ENCODE measurements at places on chromosomes 6 and 20.

- no peak for DNase-seq
Measured at GRCh38 chr6:155004017-155004416, 8.9 kb downstream of the TIAM2 start.

- DNase-seq: no peak
Measured at GRCh38 chr20:49187330-49187850, 744 bp downstream of the STAU1 start.

DNA sequence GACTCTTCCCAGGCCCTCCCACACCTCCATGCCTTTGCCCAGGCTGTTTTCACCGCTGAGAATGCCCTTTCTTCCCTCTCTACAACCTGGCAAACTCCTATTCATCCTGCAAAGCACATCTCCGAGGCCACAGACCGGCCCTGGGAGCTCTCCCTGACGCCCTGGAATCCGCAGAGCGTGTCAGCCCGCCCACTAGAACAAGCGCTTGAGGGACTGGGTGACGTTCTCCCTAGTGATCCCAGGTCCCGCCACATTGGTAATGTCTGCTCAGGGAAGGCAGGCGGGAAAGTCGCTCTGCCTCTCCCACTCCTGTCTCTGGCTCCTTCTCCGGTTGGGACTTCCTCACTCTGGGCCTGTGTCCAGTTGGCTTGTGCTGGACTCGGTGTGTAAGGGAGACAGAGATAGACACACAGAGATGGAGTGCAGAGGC is 61.6 kb downstream of the SRC start:
- DNase-seq: no peak

GRCh38 chr6:125842091-125842626 is 51.4 kb downstream of the NCOA7 start:
- DNase-seq: no peak

DNA sequence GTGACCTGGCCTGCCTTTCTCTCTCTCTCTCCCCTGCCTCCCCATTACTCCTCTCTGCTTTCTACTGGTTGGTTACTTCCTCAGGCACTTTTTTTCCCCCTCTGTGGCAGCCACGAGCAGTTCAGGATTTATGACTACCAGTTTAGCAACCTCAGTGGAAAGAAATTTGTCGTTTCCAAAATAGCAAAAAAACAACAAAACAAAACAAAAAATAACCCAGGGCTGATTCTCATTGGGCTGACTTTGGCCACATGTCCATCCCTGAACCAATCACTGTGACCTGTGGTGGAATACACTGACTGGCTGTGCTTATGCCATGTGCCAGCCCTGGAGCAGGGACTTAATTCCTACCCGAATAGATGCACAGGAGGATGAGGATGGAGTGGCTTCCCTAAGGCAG is 137.4 kb downstream of the TFAP2C start:
- DNase-seq: no peak

GRCh38 chr6:107689190-107689589 is 134.9 kb downstream of the SCML4 start:
- DNase-seq: no peak

DNA sequence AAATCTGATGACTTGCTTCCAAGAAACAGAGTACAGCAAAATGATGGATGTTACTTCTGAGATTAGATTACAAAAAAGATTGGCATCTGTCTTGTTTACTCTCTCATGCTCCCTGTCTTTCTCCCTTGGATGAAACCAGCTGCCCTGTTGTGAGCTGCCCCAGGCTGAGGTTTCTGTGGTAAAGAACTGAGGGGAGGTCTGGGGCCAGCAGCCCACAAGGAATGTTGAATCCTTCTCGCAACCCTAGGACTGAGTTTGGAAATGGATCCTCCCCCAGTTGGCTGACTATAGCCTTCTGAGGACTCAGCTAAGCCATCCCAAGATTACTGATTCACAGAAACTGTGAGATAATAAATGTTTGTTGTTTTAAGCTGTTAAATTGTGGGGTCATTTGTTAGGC is 5.6 kb upstream of the HECA start:
- no peak for DNase-seq

DNA sequence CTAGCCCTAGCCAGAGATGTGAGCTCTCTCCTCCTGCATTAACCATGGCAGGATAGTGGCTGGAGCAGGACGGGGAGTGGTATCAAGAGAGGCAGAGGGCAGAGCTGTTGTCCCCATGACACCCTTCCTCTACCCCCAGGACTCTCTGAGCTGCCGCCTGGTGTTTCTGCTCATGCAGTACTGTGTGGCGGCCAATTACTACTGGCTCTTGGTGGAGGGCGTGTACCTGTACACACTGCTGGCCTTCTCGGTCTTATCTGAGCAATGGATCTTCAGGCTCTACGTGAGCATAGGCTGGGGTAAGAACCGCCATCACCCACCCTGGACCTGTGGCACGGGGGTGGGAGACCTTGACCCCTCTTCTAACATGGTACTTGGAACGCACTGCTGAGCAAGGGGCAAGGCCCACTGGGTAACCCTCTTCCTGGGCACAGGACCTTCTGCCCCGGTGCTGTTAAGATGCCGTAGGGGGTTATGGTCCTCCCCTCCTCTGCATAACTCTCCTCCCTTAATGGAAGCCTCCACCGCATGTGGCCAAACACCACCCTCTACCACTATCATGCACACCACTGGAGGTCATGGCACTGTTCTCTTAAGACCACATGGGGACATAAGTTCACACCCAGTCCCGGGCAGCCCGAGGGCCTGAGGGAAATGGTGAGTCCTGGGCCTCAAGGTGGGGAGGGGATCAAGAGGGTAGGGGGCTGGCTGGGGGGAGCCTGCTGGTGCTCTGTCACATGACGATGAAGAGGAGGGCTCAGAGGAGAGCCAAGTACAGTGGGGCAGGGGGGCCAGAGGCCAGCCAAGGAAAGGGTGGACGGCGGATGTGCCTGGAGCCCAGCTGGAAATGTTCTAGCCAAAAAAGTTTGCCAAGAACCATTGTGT is 25.1 kb downstream of the GLP1R start:
- DNase-seq: no peak

DNA sequence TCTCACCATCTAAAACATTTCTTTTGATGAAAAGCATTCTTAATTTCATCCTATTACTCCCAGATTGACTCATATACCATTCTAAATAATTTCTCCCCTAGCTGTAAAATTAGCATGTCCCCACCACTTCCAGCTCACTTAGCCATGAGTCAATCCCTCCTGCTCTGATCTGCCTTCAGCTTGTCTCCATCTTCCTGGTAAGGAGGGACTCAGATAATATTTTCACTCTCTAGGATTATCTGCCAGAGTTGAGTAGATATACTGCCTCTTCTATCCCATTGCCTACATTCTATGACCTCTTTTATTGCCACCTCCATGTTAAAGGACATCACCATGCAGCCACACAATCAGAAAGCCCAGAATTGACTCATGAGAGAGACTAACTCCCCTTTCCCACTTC is 348.8 kb upstream of the POU3F2 start:
- no peak for DNase-seq

DNA sequence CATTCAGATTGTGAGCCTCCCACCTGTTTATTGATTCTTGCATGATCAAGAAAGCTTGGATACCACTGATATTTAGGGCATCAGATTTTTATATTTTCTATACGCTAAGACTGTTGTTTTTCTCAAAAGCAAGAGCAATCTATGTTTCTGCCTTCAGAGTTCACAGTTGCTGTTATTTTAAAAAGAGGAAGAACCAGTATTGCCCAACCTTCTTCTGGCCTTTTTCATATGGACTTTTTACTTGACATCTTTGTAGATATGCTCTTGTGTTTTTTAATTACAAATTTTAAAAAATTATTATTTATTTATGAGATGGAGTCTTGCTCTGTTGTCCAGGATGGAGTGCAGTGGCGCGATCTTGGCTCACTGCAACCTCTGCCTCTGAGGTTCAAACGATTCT is 28.9 kb downstream of the SLC17A5 start:
- DNase-seq: no peak

GRCh38 chr6:439641-440167 is 48.2 kb downstream of the IRF4 start:
- no peak for DNase-seq

DNA sequence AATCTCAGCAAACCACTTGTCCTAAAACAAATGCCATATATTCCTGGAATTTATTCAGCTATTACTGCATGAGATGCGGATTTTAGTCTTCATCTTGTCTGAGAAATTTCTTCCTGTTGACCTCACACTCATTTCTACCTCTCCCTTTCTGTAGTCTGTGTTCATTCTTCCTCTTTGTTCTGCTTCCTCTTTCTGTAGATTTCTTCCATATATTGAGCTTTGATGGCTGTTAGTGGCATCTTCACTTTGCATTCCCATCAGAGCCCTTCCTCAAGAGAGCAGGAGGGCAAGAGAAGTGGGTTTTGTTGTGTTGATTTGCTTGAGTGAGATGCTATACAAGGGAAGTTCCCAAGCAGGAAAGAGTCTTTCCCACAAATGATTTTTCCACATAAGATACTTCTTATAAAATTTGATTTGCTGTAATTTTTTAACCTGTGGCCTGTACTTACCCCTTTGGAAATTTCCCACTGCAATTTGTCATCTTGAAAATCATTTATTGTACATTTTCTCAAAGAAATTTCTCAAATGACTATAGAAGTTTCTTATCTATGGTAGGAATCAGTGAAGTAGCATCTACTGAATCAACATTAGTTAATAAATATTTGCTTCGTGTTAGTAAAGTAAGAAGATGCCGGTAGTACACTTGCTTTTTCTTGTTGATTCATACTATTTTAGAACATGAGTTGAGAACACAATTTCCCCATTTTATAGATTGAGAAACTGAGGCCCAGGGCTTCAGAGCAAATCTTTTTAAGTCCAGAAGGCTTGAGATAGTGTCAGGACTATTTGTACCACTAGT is 43.8 kb downstream of the MAP3K4 start:
- peak; percentile 19 for DNase-seq

DNA sequence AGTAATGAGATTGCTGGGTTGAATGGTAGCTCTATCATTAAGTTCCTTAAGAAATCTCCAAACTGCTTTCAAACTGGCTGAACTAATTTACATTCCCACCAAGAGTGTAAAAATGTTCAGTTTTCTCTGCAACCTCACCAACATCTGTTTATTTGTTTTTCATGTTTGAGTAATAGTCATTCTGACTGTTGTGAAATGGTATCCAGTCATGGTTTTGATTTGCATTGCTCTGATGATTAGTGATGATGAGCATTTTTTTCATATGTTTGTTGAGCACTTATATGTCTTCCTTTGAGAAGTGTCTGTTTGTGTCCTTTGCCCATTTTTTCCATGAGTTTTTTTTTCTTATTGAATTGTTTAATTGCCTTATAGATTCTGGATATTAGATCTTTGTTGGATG is 24.9 kb downstream of the DEFB125 start:
- DNase-seq: no peak

- DNase-seq: no peak
Measured at GRCh38 chr6:76220805-76221204, 148.3 kb upstream of the IMPG1 start.

DNA sequence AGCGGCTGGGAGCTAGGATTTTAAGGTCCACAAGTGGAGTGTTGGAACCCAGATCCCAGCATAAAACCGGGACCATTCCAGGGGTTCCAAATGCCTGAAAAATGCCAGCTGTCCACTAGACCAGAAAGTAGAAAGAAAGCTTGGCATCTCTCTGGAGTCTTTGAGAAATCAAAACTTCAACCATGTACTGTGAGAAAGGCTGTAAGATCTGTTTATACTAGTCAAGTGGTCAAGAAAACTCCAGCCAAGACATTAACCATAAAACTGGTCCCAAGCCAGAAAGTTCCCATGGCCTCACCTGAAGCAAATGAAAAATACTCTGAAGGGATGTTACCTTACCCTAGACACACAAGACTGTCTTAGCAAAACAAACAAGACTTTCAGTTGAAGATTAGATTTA is 112.6 kb downstream of the DCDC2 start:
- no peak for DNase-seq

DNA sequence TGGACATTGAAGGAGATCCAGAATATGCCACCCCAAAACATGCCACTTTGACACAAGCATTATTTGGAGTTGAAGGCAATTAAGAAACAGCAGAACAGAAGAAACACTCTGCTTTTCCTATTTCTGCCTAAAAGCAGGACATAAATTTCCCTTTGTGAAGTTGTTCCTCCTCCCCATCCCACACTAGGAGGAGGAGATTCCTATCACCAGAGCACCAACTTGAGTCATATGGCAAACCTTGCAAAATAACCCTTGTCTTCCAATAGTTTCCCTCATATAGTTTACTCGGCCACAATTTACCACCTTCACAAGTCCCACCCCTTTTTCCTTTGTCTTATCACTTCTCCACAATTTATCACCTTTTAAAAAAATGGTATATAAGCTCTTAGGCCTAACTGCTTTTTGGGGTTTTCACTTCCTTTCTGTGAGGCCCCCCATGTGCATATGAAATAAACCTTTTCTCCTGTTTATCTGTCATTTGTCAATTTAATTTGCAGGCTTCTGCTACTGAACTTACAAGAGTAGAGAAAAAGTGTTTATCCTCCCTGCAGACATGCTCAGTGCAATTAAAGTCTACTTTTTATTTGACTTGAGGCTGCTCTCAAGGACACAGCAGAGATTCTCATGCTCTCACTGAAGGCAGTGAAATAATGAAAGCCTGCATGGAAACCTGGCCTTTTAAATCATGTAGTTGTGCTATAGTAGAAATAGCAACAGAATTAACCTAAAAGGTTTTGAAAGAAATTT is 2.8 kb upstream of the RAB23 start:
- DNase-seq: no peak

DNA sequence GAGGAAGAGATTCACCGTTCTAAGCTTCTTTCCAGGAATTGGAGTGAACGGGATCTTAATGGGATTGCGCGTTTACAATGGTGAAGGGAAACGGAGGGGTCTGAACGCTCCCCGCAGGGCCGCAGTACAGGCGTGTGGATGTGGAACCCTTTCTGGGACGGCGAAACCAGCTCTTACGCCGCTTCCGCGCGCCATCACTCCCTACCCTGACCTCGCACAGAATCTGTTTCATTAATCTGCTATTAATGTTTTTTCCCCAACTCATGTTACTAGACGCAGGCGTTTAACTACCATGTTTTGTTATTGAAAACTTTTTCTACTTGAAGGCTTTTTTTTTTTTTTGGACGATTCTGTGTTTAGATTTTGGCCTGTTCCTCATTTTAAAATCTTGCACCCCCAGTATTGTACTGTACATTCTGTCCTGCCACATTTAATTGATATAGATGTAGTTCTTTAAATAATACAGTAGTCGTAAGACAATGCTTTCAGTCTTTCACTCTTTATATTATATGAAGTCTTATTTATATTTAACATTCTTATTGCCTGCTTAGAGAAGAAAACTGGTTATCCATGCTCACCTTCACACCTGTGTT is 696 bp upstream of the SUPT3H start:
- DNase-seq: peak; percentile 16

- DNase-seq: no peak
Measured at GRCh38 chr20:24446811-24447210, 22.6 kb upstream of the SYNDIG1 start.

DNA sequence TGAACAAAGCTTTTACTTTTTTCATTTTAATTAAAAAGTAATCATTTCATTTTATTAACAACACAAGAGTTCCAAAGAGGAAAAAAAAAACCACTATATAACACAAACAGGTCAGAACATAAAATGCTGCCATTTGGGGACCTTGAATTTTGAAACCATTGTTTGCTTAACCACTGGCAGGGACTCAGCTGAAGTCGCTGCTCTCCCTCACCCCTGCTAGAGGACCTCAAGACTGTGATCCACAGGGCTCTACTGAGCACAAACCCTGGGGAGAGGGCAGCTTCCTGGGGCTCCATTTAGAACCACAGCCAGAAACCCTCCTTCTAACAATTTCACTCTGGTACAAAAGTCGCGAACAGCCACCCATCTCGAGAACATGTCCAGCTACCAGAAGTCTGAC is 28.8 kb downstream of the NCOA5 start:
- no peak for DNase-seq

GRCh38 chr6:37103169-37104039 is 66.5 kb upstream of the PIM1 start:
- no peak for DNase-seq

- peak; percentile 63 for DNase-seq
Measured at GRCh38 chr6:31908791-31909190, 6.9 kb upstream of the ZBTB12 start.

All from GM10248 (cell line).